ENCODE measurements at places on chromosomes 5 and 9.

- DNase-seq, result no peak
Measured at GRCh38 chr9:3431890-3432289, 93.9 kb downstream of the RFX3 start.

- no peak for DNase-seq
Measured at GRCh38 chr5:18732556-18733479, 1098.6 kb downstream of the TAF11L14 start.

DNA sequence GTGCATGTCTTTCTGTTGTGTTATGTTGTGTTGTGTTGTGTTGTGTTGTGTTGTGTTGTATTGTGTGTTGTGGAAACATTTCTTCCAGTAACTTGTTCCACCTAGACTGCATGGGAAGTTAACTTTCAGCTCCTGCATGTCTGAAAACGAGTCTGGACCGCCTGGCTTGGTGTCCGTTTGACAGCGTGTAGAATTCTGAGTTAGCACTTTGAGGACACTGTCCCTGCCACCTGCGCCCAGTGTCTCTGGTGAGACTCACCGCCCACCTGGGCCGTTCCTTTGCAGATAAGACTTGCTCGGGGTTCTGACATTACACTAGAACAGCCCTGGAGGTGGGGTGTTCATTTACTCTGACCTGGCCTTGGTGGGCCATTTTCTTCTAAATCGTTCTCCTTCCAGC, 42.0 kb downstream of the WNK2 start:
- DNase-seq, result no peak

DNA sequence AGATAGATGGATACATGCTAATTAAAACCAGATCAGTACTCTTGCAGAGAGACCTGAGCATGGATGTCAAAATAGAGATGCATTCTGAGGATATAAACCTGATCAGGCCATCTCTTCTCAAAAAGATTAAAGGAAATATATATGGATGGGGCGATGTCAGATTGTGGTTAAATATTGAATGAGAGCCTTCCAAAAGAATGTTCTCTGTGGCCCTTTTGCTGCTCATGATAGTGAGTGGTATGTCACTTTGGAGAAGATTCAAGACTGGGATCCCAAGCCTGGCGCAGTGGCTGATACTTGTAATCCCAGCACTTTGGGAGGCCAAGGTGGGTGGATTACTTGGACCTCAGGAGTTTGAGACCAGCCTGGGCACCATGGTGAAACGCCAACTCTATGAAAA, 20.5 kb downstream of the ZNF131 start:
- no peak for DNase-seq

- DNase-seq, result no peak
Measured at GRCh38 chr5:107564931-107565372, 105.8 kb downstream of the EFNA5 start.

DNA sequence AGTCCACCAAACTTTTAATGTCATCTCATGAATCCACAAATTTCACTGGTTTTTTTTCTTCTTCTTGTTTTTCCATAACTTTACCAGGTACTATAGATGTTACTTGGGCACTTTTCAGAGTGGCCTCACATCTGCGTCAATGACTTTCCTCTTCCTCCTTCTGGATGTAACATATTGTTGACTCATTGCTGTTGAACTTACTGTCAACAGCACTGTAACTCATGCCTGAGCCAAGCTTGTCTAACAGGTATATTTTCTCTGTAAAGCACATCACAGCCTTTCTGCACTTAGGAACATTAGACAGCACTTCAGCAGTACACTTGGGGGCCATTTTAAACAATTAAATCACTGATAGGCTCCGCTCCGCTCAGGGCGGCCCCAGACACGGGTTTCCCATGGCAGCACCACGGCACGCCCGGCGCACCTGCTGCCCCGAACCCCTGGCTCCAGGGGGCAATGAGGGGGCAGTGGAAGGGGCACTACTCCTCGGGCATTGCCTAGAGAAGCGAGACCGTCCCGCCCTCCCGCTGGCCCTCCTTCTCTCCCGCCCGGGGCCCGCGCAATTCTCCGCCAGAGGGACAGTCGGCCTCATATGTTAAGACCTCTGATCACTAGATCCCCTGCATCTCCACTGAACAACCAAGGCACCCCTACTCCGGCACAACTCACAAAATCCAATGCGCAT, 41.9 kb upstream of the SPATA31C2 start:
- no peak for DNase-seq

DNA sequence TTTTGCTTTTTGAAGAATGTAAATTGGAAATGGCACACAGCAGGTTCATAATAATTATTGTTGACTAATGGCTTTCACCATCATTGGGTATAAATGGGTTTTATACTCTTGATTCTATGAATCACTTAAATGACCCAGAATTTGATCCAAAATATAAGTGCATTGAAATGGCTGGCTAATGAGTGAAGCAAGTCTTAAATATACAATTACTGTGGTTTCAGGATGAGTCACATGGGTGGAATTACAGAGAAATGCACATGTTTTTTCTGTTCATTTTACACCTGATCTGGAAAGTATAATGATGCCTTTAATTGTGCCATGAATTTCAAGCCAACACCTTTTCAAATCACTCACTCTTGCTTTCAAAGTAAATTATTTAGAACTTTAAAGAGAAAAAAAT, 380.8 kb upstream of the CD180 start:
- DNase-seq, result no peak

- no peak for DNase-seq
Measured at GRCh38 chr5:128432913-128433440, 105.1 kb downstream of the FBN2 start.

- no peak for DNase-seq
Measured at GRCh38 chr5:109614981-109615380, 74.7 kb upstream of the MAN2A1 start.

DNA sequence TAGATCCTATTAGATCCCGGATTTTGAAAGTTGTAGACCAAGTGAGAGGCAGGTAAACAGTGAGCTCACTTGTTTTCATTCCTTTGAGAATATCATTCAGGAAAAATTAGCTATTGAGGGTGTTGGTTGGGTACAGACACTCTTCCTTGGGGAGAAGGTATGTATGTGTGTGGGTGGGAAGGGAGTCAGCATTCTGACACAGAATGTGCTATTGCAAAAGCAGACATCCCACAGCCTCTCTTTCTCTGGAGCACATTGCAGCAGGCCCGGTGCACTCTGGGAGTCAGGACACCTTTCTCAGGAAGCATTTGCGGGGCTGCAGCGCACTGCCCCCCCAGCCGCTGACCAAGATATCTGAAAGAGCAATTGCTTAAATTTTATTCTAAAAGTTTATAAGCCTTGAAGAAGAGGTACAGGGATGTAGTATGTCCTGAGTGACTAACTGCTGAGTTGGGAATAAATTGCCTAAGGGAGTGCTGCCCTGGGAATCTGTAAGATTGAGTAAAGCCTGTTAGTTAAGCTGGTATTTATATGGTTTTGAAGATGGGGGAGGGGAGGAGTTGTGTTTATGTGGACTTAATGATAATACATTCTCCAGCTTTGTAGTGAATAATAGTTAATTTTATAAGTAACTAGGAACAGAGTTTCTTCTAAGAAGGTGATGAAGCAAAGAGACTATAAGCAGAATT, 5.2 kb downstream of the TNFAIP8 start:
- DNase-seq, result no peak

GRCh38 chr5:161863811-161864210, 15.9 kb downstream of the GABRA1 start:
- no peak for DNase-seq

DNA sequence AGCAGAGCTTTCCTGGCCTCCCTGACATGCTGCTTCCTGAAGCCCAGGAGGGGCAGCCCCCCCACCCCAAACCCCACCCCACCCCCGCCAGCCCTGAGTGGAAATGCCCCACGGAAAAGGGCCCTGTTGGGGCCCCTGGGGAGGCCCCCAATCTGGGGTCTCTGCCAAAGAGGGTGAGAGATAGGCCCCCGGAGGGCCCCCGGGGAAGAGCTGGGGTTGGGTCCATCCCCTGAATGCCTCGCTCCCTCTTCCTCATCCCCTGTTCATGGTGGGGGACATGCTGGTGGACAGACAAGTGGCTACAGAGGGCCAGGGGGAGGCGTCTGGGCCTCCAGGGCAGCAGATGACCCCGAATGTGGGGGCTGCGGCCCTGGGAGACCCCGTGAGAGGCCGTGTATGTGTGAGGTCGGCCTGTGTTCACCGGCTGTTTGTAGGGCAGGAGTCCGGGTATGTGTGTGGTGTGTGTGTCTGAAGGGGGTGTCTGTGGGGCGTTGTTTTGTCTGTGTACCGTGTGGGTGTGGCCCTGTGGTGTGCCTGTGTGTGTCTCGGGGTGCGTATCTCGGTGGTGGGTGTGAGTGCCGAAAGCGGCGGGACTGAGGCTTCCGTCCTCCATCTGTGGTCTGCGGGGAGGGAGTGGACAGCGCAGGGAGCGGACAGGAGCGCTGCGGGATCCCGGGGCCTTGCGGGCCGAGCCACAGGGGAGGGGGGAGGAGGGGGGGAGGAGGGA, 11.3 kb downstream of the C9orf50 start:
- no peak for DNase-seq

GRCh38 chr5:40474250-40474649, 205.5 kb upstream of the PTGER4 start:
- DNase-seq, result no peak

DNA sequence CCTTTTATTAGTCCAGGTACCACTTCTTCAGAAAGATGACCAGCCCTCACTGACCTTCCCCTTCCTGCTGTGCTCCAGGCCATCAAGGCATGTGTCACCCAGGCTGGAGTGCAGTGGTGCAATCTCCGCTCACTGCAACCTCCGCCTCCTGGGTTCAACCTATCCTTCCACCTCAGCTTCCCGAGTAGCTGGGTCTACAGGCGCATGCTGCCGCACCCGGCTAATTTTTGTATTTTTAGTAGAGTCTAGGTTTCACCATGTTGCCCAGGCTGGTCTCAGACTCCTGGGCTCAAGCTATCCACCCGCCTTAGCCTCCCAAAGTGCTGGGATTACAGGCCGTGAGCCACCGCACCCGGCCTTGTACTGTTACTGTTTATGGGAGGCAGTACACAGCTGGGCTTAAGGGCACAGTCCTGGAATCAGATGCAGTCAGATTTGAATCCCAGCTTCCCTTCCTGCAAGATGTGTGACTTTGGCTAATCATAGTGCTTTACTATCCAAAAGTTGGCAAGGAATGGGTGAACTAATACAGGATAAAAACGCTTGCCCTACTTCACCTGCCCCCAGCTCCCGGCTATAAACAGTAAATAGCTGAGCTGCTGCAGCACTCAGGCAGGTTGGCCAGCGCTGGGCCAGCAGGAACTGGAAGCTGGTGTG, 483 bp upstream of the EIF4EBP3 start:
- no peak for DNase-seq

DNA sequence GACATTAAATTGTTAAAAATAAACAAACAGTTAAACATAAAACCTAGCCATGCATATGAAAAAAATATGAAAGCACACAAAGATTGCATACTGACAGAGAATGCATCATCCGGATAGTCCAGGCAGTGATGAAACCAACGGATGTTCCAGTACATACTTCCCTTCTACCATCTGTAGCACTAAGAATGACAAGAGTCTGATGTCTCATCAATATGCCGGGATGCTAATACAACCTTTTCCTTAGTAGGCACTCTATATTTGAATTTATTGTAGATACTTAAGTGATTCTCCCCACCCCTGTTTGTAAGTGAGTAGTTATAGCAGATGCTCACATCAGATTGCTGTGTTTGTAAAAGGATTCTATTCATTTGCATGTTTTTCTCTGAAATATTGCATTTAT, 571.2 kb upstream of the WWC1 start:
- DNase-seq, result no peak

DNA sequence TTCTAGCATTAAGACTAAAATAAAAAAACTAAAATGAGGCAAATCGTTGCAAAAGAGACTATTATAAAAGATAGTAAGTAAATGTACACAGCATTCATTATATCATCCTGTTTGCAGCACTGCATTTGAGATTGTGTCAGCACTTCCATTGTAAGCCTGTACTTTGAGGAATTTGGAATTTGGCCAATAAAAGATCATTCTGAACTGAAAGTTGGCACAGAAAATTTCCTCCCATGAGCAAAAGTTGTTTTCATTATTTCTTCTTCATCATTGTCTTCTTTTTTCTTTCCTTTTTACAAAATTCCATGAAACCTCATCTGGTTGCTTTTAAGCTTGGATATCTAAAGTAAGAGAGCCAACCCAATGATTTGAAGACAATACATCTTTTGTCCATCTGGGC, 199.3 kb upstream of the ADAMTSL1 start:
- no peak for DNase-seq

DNA sequence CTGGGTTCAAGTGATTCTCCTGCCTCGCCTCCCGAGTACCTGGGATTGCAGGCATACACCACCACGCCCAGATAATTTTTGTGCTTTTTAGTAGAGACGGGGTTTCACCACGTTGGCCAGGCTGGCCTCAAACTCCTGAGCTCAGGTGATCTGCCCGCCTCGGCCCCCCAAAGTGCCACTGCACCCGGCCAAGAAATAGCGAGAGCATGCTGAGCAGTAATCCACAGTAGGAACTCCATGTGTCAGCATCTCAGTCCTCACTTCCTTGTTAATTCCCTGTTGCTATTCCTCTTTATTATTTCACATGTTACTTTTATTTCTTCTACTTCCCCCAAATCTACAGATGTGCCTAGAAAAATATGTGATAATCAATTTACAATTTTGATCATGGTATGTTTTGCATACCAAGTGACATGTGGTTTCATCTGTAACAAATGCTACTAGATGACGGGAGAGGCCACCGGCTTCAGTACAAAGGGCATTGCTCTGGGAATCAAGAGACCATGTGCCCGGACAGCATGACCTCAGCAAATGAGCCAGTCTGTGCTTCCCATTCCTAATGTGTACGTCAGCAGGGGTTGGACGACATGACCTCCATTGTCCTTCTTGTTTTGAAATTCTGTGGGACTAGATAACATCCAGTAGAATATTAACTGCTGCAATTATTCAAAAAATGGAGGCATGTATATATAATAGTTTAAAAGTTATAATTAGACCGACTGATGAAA, 61.6 kb downstream of the FNBP1 start:
- DNase-seq, result no peak

- no peak for DNase-seq
Measured at GRCh38 chr9:135083241-135083810, 4.1 kb upstream of the OLFM1 start.

GRCh38 chr5:127695346-127695745, 7.8 kb upstream of the CCDC192 start:
- no peak for DNase-seq

GRCh38 chr5:181105391-181106025, 25.5 kb downstream of the OR2V1 start:
- no peak for DNase-seq

DNA sequence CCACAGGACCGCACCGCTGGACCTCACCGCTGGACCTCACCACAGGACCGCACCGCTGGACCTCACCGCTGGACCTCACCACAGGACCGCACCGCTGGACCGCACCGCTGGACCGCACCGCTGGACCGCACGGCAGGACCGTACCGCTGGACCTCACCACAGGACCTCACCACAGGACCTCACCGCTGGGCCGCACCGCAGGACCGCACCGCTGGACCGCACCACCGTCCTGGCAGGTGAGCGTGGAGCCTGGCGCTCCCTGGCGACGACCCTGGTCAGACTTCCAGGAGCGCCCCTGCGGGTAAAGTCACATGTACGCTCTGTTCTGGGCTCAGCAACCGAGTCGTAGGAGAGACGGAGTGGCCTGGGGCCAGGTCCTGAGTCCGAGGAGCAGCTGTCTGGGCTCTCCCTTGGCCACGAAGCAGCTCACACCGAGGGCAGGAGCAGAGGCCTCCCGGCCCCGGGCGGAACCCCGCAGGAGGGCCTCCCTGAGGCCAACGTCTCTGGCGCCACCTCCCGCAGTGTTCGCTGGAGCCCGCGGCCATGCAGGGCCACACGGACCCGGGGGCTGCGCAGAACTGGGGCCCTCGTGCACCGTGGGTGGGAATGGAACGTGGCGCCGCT, 30.5 kb downstream of the MRPL36 start:
- DNase-seq, result no peak

GRCh38 chr9:78903581-78903980, 606.7 kb downstream of the PSAT1 start:
- no peak for DNase-seq
